GDM1 (cell line): ENCODE measurements at places on chromosomes 13 and 19.

DNA sequence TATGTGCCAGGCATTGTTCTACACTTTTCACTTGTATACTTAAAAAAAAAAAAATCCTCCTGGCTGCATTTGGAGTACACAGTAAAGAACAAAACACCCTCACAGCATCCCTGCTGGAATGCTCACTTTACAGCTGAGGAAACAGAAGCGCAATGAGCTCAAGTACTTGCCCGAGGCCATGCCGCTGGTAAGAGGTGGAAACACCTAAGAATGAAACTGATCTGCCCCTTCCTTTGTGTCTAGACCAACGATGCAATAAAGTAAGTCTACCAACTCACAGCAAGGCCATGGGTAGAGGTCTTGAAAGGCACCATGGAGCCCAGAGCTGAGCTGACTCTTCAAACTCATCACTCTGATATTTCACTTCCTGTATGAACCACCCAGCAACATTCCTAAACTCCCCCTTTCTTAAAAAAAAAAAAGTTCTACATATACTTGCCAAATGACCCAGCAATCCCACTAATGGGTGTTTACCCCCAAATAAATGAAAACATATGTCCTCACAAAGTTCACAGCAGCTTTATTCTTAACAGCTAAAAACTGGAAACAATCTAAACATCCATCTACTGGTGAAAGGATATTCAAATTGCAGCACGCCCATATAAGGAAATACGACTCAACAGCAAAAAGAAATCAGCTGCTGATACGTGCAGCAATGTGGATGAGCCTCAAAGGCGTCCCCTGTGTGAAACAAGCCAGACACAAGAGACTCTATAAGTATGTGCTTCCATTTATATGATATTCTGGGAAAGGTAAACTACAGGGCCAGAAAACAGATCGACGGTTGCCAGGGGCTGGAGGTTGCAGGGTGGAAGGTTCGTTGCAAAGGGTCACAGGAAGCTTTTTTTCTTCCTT lies 236.6 kb upstream of the MAB21L1 start:
- DNase-seq, result no peak

GRCh38 chr13:30353471-30354215 lies 46.3 kb upstream of the KATNAL1 start:
- DNase-seq, result no peak

GRCh38 chr13:93982179-93982918 lies 497.1 kb downstream of the DCT start:
- DNase-seq, result no peak

GRCh38 chr19:52722062-52723003 lies 12.5 kb downstream of the ZNF611 start:
- no peak for DNase-seq

DNA sequence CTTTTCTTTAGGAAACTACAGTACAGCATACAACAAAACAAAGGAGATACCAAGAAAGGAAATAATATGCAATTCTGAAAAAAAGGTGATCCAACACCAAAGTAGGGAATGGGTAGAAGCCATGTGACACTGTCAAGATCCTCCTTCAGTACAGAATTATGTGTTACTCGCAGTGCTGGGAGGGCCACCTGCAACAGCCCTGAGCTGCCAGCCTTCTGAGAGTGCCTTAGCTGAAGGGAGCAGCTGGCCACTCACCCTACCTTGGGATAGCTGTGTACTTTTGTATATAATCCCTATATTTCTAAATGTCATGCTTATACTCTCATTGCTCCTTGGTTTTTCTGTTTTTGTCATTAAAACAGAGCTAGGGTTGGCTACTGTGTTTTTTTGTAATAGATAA lies 1518.2 kb upstream of the PCDH20 start:
- DNase-seq, result no peak

DNA sequence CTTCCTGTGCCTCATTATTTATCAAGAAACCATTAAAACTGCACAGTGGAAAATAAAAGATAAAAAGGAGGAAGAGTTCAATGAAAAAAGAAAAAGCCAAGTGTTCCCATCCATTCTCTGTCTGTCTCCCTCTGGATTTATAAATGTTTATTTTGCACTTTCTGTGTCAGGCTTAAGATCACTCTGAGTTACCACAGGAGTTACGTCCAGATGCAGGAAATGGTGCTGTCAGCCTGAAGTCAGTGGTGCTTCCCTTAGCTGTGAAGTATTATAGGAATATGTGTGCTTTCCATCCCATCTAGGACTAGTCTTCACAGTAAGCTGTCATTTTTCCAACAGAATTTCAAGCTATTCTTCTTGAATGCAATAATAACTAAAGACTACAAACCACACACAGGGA lies 420.2 kb downstream of the KCTD12 start:
- DNase-seq, result peak; percentile 28
